ENCODE measurements at places on chromosomes 2 and 18.

DNA sequence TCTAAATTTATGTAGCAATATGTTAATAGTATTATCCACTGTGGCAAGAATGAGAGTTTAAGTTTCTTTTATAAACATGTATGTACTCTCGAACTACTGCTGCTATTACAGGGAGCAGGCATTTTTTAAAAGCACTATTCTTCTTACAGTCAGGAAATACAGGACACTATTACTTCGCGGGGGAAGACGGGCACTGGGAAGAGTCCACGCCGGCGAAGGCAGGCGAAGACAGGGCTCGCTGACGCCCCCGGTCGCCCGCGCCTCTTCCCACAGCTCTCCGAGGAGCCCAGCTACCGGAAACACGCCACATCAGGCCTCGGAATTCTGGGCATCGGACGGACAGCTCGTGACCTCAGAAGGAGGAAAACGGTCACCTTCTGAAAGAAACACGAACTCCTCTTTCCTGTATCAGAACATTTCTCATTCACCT, 90.2 kb downstream of the FAM161A start:
- no peak for DNase-seq

DNA sequence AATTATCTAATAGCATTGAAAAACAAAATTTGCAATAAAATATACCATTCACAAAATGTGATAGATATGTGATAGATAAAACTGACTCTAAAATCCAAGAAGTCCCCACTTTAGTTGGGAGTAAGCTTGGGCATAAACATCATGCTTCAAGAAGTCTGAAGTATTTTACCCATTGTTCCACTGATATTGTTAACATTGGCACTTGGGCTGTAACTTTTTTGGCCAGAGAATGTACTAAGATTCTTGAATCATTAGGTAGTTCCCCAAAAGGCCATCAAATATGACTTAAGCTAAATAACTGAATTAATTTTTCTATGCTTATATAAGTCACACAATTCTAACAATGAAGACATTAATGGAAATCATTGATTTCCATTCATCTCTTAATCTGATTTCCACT, 413.6 kb downstream of the CDH2 start:
- DNase-seq: no peak

- no peak for DNase-seq
Observed at GRCh38 chr2:20182241-20182931, 42.5 kb downstream of the SDC1 start.

DNA sequence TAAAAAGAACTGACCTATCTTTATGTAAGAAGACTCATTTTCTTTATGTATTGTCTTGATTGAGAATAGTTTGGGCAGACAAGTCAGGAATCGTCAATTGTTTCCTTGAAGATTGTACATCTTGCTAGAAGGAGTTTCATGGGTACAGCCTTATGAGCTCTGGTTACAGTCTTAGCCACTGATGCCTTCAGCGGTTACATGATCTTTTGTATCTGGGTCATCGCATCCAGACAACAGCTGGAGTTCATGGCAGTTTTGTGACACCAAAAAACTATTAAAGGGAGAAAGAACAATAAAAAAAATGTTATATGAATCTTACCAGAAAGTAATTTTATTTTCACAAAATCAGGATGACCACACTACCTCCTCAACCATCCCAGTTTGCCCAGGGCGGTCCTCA, 520.5 kb upstream of the CDH7 start:
- no peak for DNase-seq

GRCh38 chr2:209977386-209978239, 24.8 kb upstream of the RPE start:
- DNase-seq: no peak

GRCh38 chr18:13800505-13801259, 23.3 kb upstream of the MC5R start:
- DNase-seq: peak; percentile 63

DNA sequence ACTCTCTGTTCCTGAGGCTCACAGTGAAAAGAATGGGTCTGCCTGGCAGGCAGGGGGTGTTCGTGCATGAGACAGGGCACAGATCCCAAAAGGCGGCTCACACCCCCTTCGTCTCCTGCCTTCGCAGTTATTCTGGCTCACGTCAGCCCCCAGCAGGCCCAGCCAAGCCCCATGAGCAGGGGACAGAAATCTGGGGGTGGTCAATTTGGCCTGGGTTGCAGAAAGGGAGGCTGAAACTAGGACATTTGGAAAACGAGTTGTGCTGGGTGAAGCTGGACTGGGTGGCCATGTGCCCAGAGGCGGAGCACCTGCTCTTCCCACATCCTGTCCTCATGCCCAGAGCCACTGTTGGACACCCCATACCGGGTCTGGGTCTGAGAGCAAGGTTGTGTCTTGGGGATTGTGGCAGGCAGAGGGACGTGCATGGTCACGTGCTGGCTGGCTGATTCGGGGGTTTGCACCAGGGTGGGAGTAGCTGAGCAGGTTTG, 99.0 kb upstream of the MCFD2 start:
- no peak for DNase-seq

GRCh38 chr18:11497585-11497984, 111.8 kb upstream of the SLC35G4 start:
- DNase-seq: no peak

DNA sequence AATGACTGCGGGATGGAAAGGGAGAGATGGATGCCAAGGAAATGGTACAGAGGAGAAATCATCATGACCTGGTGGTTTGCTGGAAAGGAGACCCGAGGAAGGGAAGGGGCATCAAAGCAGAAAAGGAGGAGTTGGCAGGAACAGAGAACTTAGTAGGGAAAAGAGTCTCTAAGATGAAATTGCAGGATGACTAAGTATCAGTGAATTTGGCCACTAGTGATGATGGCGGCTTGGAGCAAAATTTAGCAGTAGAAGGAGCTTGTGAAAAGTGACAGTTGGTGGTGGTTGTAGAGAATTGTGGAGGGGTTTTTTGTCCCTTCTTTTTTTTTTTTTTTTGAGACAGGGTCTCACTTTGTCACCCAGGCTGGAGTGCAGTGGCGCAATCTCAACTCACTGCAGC, 10.1 kb downstream of the METAP1D start:
- no peak for DNase-seq

DNA sequence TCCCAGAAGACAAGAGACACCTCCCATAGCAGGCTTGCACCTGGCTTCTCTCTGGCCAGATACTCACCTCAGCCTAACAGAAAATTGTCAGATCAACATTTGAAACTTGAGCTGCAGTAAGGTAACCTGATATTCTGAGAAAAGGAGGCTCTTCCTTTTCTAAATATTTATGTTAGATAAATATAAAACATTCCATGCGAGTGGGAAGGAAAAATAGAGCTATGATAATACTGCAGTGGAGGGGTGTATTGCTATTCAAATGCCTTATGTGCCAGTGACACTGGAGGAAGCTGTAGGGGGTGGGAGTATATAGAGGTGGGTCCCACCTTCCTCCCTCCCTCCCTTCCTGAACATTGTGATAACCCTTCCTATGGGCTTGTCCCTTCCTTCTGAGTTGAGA, 515.5 kb upstream of the CHAC2 start:
- DNase-seq: no peak

GRCh38 chr2:58494071-58494501, 253.0 kb upstream of the FANCL start:
- no peak for DNase-seq

DNA sequence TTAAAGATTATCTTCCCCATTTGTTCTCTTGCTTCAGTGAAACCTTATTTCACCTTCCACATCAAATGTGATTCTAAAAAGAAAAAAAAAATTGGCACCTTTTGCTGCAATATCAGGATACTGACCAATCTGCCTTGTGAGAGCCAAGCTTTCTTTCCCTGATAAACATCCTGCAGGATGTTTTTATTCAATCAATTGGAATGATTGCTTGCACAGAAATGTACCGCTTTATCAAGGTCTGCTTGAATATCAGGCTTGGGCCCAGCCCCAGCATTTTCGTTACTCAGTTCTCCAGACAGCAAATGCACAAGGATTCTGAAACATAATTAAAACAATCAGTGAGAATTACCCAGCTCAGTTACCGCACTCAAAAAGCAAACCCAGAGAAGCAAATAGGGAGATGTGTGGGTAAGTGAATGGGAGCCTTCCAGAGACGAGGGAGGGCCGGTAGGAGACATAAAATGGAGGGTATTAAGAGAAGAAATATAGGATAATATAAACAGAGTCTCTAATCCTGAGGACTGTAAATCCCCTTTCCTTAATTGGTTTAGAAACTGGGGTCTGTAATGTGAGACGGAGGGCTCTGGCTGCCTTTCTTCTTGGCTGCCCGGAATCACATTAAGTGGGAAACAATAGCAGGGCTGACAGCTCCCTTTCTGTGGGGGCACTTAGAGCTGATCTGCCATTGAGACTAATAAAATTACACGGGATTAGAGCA, 291.8 kb downstream of the ICOS start:
- DNase-seq: no peak

GRCh38 chr18:32937597-32937996, 164.8 kb upstream of the KLHL14 start:
- no peak for DNase-seq

Data from activated T-cell treated with anti-CD3 and anti-CD28 coated beads, Interleukin-2, amount 50 U/mL, for 72 hours (primary cell).